ENCODE measurements at places on chromosomes 11 and 22.
A peak's percentile ranks its signal among the peaks of the same experiment; 100 is the strongest.

- no peak for DNase-seq
Observed at GRCh38 chr22:23085351-23085671, 15.0 kb downstream of the GNAZ start.

- no peak for DNase-seq
Observed at GRCh38 chr11:77441426-77441825, 32.5 kb downstream of the PAK1 start.

DNA sequence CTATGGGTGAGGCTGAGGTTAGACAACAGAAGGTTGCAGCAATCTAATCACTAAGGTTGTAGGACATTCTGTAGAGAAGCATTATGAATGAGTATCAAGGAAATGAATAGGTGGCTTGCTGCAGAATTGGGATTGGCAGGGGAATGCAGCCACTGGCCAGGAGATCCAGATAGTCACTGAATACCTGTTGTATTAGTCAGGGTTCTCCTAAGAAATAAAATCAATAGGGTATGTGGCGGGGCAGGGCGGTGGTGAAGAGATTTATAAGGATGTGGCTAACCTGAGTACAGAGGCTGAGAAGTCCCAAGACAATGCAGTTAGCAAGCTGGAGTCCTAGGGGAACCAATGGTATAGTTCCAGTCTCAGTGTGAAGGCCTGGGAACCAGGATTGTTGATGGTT is 163.0 kb downstream of the SPON1 start:
- DNase-seq, result no peak

DNA sequence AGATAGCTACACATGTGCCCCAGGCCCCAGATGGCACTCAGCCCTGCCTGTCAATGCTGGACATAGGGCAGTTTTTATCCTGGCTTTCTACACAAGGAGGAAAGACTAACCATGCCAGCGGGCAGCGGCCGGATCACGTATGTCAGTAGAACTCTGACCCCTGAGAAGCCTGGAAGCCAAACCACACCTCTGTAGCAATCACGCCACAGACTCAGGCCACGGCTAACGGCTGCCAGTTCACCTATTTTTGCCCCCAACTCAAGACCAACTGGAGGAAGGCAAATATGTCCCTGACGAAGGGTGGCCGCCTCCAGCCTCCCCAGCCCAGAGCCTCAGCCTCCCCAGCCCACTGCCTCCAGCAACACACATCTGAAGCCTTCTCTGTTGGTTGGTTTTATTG is 7.2 kb upstream of the CD81 start:
- DNase-seq, result no peak

DNA sequence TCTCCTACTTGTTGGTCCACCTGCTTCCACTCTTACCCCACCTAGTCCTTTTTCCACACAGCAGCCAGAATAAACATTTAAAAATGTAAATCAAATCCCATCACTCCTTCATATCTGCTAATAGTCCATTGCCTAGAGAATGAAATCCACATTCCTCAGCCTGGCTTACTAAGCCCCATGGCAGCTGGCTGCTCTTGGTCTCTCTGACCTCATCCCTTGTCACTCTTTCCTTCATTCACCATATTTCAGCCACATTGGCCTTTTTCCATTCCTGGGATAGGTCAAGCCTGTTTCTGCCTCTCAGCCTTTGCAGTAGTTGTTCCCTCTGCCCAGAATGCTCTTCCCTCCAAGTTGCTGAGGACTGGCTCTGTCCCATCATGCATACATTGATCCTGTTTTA is 512.8 kb downstream of the INSC start:
- DNase-seq, result no peak

DNA sequence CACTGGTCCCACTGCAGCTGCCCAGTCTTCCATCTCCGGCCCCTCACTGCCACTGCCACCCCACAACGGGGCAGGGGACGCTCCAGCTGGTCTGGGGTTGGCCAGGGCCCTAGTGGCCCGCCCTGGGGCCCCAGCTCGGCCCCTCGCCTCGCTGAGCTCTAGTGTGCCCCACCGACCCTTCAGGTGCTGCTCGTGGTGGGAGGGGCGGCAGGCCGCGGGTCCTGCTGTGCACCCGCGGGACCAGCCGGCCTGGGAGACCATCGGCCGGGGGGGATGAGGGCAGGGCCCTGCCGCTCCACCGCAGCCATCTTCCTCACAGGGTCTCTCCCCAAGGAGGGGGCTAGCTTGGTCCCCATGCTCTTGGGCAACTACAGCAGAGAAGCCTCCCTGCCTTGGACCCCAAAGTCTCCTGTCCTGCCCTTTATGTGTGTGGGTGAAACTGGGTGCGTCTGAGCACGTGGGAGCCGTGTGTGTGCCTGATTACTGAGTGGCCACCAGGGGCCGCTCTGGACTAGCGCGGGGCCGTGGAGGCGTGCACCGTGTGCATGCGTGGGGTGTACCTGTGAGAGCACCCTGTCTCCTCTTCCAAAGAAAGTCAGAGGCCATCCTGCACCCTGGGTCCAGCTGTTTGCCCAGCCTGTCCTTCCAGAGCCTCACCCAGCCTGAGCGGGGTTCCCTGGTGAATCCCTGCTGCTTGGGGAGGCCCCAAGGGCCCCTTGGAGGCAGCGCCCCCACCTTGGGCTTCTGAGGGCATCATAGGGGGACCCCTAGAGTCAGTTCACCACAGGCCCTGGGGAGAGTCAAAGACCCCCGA is 6.0 kb upstream of the ACR start:
- peak; percentile 29 for DNase-seq

DNA sequence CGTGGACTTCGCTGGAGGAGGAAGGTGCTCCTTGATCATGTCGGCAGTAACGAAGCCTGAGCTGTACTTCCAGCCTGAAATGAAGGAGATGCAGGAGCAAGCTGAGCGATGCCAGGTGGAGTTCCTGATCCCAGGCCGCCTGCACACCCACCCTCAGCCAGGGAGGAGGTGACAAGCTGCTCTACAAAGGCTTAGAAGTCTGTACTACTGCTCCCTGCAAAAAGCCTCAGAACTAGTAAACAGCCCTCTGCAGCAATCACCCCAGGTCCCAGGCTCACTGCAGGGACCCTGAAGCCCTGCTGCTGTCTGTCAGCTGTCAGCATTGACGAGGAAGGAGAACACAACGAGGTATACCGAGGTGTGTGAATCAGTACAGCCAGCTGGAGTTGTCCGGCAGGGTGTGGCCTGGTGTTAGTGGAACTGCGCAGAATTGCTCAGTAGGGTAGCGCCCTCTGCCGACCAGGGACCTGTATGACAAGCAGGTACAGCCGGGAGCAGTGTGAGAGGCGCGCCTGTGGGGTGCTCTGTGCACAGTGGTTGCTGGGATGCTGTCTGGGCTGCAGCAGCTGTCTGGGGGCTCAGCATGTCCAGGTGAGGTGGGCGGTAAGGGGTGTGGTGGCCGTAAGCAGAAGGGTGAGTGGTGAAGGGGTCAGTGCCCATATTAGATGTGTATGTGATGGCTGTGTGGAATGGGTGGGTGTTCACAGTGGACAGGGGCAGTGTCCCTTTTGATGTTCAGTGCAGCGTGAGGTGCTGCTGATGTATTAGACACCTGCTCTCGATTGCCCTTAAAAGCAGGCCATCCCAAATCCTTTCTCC is 7.6 kb downstream of the CYB5R2 start:
- peak; percentile 59 for DNase-seq

DNA sequence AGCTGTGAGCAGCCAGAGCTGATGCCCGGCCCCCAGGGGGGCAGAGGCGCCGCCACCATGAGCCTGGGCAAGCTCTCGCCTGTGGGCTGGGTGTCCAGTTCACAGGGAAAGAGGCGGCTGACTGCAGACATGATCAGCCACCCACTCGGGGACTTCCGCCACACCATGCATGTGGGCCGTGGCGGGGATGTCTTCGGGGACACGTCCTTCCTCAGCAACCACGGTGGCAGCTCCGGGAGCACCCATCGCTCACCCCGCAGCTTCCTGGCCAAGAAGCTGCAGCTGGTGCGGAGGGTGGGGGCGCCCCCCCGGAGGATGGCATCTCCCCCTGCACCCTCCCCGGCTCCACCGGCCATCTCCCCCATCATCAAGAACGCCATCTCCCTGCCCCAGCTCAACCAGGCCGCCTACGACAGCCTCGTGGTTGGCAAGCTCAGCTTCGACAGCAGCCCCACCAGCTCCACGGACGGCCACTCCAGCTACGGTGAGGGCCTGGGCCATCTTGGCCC is 6.1 kb downstream of the CDC42EP1 start:
- DNase-seq, result no peak

GRCh38 chr11:34624069-34624468 is 3.2 kb downstream of the EHF start:
- DNase-seq, result no peak

GRCh38 chr11:63405114-63405513 is 35.5 kb downstream of the SLC22A9 start:
- DNase-seq, result no peak

- DNase-seq, result no peak
Observed at GRCh38 chr11:95248666-95249467, 17.9 kb upstream of the SESN3 start.

DNA sequence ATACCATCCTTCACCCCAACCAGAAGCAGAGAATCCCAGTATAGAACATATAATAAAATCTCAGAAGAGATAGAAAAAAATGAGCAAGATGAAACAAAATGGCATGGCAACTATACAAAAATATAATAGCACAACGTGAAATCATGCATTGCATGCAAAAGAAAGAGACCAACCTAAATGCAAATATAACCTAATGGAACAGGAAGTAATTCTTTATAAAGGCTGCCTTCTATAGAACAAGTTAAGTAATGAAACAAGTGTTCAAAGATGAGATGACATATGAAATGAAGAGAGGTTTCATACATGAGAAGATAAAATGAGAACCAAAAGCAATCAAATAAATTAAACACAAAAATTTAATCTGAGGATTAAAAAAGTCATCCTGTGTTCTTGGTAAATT is 18.5 kb upstream of the ARHGAP20 start:
- no peak for DNase-seq

DNA sequence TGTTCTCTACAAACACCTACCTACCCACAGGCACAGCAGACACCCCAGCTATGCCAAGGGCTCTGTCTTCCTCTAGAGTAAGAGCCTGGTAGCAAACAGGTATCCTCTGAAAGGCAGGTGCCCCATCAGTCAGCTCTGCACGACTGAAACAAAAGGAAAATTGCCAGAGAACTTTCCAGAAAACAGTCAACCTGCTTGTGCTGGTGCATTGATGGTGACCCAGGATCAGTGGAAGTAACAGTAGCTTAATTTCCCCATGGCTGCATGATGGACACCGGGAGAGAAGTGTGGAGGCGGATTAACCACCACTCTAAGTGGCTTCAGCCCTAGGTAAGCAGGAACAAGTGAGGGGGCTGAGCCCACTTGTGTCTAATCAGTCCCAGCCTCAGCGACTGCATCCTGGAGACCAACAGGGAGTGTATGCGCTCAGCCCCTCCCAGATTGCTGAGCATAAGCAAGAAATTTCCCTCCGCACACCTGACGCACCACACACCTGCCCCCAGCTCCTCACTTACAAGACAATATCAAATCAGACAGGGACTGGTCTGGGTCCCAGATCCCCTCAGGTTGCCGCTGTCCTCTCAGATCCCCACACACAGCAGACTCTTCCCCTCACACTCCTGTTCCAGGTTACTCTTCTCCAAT is 70.7 kb upstream of the IGLL5 start:
- DNase-seq, result no peak

GRCh38 chr11:110262072-110262403 is 34.4 kb downstream of the RDX start:
- DNase-seq, result no peak

- DNase-seq, result no peak
Observed at GRCh38 chr11:12693479-12694182, 19.4 kb downstream of the TEAD1 start.

DNA sequence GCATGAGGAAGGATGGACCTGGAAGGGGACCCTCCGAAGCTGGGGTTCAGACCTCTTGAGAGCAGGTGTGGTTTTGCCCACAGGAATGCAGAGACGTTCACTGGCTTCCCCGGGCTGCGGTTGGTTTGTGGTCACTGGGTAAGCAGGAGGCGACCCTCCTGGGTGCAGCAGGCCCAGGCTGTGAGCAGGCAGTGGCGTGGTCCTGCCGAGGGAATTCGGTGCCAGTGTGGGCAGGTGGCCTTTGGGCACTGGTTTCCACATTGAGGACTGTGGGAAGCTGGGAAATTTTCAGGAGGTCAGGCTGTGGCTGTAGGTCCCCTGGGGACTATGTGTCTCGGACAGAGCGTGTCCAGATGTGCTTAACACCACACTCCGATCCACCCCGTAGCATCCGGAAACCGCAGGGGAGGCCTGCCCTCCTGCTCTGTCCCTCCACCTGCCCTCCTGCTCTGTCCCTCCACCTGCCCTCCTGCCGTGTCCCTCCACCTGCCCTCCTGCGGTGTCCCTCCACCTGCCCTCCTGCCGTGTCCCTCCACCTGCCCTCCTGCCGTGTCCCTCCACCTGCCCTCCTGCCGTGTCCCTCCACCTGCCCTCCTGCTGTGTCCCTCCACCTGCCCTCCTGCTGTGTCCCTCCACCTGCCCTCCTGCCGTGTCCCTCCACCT is 27.5 kb downstream of the TPCN2 start:
- DNase-seq, result no peak

DNA sequence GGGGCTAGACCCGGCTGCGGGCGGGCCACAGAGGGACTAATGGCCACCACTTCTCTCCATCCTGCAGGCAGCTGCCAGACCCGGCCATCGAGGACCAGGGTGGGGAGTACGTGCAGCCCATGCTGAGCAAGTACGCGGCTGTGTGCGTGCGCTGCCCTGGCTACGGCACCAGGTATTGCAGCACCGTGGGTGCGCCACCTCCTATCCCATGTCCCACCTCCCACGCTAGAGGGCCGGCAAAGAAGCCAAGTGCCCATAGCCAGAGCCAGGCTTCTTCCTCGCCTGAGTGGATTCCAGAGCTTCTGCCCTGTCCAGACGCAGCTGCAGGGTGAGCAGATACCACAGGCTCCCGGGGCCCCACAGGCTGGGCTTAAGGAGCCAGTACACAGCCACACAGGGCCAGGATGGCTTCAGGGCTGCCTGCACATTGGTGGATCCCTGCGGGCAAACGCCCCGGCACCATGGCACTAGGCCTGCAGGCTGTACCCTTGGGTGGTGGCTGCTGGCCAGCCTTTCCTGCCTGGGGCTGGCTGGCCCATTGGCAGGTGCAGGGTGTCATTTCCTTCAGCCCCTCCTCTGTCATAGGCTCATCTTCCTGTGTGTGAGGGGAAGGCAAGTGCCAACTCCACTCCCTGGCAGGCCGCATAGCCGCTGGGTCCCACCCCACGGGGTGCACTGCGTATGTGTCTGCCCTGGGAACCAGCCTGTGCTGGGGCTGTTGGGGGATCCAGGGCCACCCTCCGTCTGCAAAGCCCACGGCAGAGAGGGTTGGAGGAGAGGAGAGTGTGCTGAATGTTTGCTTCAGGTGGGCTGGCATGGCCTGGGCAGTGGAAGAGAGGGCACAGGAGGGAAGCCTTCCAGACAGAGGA is 16.5 kb upstream of the DGCR8 start:
- DNase-seq, result no peak
